ENCODE measurements at places on chromosomes 5 and 9. TPM values are rescaled to one million over a fixed set of nuclear protein-coding genes. Genes with fewer than 3 reads are reported as not detected.

DNA sequence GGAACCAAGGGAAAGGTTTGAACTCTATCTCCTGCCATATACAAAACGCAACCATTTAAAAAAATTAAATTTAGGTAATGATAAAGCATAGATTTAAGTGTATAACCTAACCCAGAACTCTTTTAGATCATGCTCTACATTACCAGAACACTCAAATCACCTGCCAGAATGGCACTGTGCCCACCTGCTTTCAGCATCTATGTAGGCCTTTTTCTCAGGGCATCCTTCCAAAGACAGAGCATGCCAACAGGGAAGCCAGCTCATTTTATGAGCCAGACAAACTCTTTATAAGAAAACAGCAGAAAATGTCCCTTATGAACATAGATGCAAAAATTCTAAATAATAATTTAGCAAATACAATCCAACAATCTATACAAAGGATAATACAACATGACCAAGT lies 47.9 kb upstream of the SMAD5 start:
- no peaks in the 10 kb centered on the region for H3K27me3 ChIP-seq
- DNase-seq, result no peak
- H3K4me3 ChIP-seq, result no peak overlapping the region
- H3K27ac ChIP-seq, result no peak overlapping the region

GRCh38 chr9:33297432-33297831 lies 7.1 kb downstream of the NFX1 start:
- no peaks in the 10 kb centered on the region for H3K36me3 ChIP-seq
- no peaks in the 10 kb centered on the region for H3K27me3 ChIP-seq
- H3K4me3 ChIP-seq, result no peak overlapping the region

GRCh38 chr5:1783216-1783554 lies 16.5 kb downstream of the MRPL36 start:
- no peaks in the 10 kb centered on the region for H3K27me3 ChIP-seq
- no peak for DNase-seq

DNA sequence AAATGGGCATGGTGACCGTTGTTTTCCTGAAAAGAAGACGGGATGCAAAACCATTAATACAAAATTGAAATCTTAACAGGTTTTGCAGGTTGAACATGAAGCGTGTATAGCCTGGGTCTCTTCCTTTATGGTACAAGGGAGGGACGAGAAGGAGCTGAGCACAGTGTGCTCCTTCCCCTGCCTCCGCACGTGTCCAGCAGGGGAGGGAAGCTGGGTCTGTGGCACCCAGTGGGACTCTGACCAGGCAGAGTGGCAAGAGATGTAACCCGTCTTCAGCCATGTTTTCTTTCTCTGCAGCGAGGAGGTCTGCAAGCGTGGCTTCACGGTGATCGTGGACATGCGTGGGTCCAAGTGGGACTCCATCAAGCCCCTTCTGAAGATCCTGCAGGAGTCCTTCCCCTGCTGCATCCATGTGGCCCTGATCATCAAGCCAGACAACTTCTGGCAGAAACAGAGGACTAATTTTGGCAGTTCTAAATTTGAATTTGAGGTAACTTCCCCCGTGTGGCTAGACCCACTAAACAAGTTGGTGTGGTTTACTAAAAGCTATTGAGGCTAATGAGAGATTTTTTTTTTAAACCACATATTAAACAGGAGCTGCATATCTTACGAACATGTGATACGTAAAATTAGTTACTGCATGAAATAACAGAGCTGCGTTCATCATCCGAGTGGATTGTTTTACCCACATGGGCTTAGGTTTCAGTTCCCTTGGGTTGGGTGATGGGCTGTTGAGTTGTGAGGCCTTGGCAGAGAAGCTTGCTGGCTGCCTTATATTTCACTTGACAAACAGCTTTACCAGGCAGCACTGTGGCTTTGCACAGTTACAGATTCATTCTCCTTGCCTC lies 143.7 kb downstream of the TRIO start:
- H3K36me3 ChIP-seq, result no peaks in the 10 kb centered on the region
- H3K27ac ChIP-seq, result peak overlapping the region; percentile 75
- DNase-seq, result peak; percentile 66
- H3K4me3 ChIP-seq, result peak overlapping the region; percentile 3
- H3K4me1 ChIP-seq, result peaks cover 68% of the 10 kb centered on the region
- no peaks in the 10 kb centered on the region for H3K27me3 ChIP-seq

GRCh38 chr9:93321220-93321610 lies 130.3 kb upstream of the FAM120A start:
- H3K27me3 ChIP-seq, result no peaks in the 10 kb centered on the region
- no peak for DNase-seq
- H3K36me3 ChIP-seq, result no peaks in the 10 kb centered on the region
- no peak overlapping the region for H3K4me3 ChIP-seq
- no peaks in the 10 kb centered on the region for H3K4me1 ChIP-seq

DNA sequence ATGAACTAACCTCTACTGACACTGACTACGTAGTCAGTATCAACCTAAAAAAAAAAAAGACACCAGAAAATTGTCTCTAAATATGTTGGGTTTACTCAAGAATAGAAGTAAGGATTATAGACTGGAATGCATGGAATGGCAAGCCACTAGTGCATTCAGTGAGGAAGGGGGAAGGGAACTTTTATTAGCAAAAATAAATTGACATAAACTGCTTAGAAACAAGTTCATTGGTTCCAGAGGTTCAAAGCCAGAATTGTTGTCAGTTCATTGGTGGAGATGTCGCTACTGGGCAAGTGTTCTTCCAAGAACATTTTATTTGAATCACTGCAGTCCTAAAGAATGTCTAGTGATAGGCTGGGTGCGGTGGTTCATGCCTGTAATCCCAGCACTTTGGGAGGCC lies 26.1 kb upstream of the AOPEP start:
- H3K27ac ChIP-seq, result no peak overlapping the region
- H3K4me3 ChIP-seq, result no peak overlapping the region
- no peaks in the 10 kb centered on the region for H3K27me3 ChIP-seq
- no peak for DNase-seq

SPARC gene
- 209 TPM for total RNA-seq

GRCh38 chr9:6415266-6415665 lies 2.3 kb downstream of the UHRF2 start:
- peak overlapping the region; percentile 80 for H3K4me3 ChIP-seq
- no peaks in the 10 kb centered on the region for H3K27me3 ChIP-seq
- no peak overlapping the region for H3K27ac ChIP-seq
- peaks cover 28% of the 10 kb centered on the region for H3K4me1 ChIP-seq
- H3K36me3 ChIP-seq, result no peaks in the 10 kb centered on the region

FOCAD gene
- 22.9 TPM for total RNA-seq

DNA sequence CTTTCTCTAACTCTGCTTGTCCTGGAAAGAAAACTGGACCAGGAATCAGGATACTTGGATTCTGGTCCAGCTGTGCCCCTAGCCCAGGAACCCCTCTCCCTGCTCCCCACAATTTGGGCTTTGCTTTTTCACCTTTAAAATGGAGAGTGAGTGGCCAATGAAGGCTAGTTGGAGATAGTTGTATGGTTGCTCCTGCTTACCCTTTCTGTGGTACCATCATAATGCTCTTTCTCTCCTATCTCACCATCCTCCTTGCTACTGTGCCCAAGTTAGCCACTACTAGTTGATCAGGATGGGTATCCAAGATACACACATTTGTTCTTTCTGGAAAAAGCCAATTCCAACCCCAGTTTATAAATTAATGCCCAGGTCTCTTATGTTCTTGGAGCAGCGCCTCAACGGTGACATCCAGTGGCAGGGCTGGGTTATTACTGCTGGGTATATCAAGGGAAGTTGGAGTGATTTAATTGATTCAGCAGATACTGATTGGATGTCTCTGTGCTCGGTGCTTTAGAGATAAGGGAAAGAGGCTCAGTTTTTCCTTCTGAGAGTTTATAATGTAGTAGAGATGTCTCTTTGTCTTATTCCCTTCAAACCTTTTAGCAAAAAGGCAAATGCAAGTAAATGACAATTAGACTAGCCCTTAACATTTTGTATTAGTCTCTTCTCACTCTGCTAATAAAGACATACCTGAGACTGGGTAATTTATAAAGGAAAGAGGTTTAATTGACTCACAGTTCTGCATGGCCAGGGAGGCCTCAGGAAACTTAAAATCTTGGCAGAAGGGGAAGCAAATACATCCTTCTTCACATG lies 38.5 kb downstream of the FAXDC2 start:
- H3K36me3 ChIP-seq, result peaks cover 94% of the 10 kb centered on the region
- H3K4me3 ChIP-seq, result no peak overlapping the region
- peak; percentile 53 for DNase-seq
- H3K27ac ChIP-seq, result peak overlapping the region; percentile 29

- no peak overlapping the region for H3K4me3 ChIP-seq
- no peaks in the 10 kb centered on the region for H3K36me3 ChIP-seq
- DNase-seq, result no peak
- no peaks in the 10 kb centered on the region for H3K4me1 ChIP-seq
- no peak overlapping the region for H3K27ac ChIP-seq
Observed at GRCh38 chr5:56229111-56229510, 4.0 kb downstream of the ANKRD55 start.

TRIM7 gene
- total RNA-seq, result 42.1 TPM

ST8SIA4 gene
- 1.3 TPM for total RNA-seq

- no peak overlapping the region for H3K27ac ChIP-seq
- H3K4me3 ChIP-seq, result no peak overlapping the region
- no peaks in the 10 kb centered on the region for H3K27me3 ChIP-seq
- no peak for DNase-seq
- H3K4me1 ChIP-seq, result peaks cover 21% of the 10 kb centered on the region
Observed at GRCh38 chr5:74239261-74239660, 401.3 kb downstream of the ENC1 start.

DENND1A gene
- 14.1 TPM for total RNA-seq

GRCh38 chr5:122008061-122008460 lies 46.3 kb downstream of the SRFBP1 start:
- no peak overlapping the region for H3K27ac ChIP-seq
- no peak overlapping the region for H3K4me3 ChIP-seq
- H3K36me3 ChIP-seq, result no peaks in the 10 kb centered on the region
- no peaks in the 10 kb centered on the region for H3K27me3 ChIP-seq
- no peak for DNase-seq

DNA sequence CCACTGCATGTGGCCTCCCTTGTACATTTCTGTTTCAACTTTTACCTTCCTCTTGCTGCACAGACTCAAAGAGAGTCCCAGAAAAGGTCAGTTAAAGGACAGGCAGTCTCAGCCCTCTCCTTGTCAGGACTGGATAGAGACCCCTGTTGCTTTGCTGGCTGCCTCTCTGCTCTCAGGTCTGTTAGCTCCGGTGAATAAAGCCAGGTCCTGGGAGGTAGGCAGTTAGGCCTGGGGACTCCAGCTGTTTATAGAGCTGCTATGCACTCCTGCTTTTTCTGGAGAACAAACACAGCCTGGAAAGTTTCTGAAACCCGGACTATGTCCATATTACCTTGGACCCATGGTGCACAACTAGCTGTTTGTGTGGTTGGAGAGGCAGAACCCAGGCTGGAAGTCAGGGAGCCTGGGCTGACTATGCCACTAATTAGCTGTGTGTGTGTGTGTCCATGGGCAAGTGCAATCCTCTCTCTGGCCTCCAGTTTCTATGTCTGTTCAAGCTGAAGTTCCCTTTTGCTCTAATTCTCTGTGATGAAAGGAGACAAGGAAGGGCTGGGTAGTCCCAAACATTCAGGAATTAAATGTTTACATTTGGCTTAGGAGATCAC lies 42.9 kb downstream of the GLRA1 start:
- no peak overlapping the region for H3K4me3 ChIP-seq
- H3K27me3 ChIP-seq, result no peaks in the 10 kb centered on the region
- no peak overlapping the region for H3K27ac ChIP-seq

SLC27A4 gene
- total RNA-seq, result 10.9 TPM

DNA sequence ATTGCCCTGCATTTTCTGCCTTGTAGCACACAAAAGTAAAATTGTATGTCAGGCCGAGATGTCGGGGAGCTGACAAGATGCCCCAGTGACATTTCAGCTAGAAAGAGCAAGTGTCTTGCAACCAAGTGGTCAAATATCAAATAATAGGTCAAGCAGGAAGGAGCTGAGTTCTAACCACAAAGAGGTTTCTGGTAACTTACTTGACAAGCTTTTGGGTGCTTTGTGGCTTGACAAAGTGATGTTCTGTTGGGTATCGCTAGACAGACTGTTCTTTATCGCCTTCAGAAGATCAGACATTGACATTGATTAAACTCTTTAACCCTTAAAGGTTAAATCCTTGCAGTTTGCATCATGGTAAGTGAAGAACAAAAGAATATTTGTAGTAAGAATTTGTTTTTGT lies 419.9 kb downstream of the CCDC171 start:
- no peaks in the 10 kb centered on the region for H3K4me1 ChIP-seq
- DNase-seq, result no peak
- H3K4me3 ChIP-seq, result no peak overlapping the region
- H3K36me3 ChIP-seq, result no peaks in the 10 kb centered on the region
- H3K27me3 ChIP-seq, result no peaks in the 10 kb centered on the region

- H3K4me3 ChIP-seq, result no peak overlapping the region
- H3K27ac ChIP-seq, result no peak overlapping the region
- H3K36me3 ChIP-seq, result no peaks in the 10 kb centered on the region
- DNase-seq, result no peak
- peaks cover 45% of the 10 kb centered on the region for H3K4me1 ChIP-seq
- H3K27me3 ChIP-seq, result no peaks in the 10 kb centered on the region
Observed at GRCh38 chr9:89475891-89476440, 21.9 kb downstream of the SEMA4D start.
